ENCODE measurements at places on chromosomes 12 and 14.

DNA sequence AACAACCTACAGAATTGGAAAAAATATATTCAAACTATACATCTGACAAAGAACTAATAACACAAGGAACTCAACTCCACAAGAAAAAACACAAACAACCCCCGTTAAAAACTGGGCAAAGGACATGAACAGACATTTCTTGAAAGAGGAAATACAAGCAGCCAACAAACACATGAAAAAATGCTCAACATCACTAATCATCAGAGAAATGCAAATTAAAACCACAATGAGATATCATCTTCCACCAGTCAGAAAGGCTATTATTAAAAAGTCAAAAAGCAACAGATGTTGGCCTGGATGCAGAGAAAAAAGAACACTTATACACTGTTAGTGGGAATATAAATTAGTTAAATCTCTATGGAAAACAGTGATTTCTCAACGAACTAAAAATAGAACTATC lies 82.6 kb upstream of the CCDC91 start:
- no peak for ATAC-seq

DNA sequence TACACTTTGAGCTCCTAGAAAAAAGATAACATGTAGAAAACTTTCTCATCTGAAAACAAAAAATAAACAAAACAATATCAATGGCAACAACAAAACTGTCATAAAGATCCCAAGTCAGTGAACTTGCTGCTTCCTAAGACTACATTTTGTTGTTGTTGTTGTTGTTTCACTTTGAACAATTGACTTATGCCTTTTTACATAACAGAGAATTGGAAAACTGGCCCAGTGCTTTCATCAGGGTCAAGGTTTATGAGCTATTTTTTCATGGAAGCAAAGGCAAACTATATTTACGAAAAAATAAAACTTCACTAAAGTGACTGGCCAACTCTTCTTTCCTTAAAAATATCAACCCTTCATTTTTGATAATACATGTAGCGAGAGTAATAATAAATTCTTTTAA lies 6.3 kb downstream of the DCN start:
- ATAC-seq: no peak

- ATAC-seq: peak; percentile 86
Observed at GRCh38 chr14:55077170-55078151, 26.0 kb downstream of the MAPK1IP1L start.

DNA sequence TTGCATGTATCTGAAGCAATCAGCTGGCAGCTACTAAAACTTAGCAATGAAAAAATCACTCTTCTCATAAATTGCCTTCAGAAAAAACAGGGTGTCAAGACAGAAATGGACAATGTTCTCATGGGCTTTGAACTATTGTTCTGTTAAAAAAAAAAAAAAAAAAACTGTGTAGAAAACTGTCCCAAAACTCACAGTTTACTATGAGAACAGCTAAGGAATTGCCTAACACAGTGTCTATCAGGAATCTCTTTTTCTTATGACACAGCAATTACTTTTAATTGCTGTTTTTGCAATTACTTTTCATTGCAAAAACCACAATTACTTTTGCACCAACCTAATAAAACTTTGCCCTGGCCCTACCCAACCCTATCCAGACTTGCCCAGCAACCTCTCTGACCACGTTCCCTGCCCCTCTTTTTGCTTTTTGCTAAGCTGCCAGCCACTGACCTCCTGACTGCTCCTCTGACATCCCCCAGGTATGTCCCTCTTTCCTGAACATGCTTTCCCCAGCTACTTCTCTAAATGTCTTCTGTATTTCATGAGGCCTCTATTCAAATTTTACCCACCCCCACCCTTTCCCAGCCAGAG lies 68.0 kb upstream of the SLCO1C1 start:
- no peak for ATAC-seq

GRCh38 chr14:80364816-80365215 lies 153.5 kb upstream of the DIO2 start:
- no peak for ATAC-seq

DNA sequence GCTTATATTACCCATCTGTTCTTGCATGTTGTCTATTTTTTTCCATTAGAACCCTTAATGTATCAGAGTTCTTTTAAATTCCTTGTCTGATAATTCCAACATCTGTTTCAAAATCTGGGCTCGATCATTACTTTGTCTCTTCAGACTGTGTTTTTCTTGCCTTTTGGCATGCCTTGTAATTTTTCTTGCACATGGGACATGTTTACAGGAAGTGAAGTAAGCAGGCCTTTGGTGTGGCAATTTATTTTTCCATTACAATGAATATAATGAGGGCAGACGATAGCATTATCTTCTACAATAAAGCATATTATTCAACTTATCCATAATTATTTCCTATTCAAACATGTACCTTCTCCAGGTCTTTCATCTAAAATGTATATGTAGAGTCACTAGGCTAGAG lies 48.3 kb downstream of the STXBP6 start:
- ATAC-seq: no peak

- no peak for ATAC-seq
Observed at GRCh38 chr14:30882431-30882830, 8.1 kb downstream of the COCH start.

GRCh38 chr12:126349383-126349782 lies 1284.1 kb downstream of the AACS start:
- ATAC-seq: no peak

DNA sequence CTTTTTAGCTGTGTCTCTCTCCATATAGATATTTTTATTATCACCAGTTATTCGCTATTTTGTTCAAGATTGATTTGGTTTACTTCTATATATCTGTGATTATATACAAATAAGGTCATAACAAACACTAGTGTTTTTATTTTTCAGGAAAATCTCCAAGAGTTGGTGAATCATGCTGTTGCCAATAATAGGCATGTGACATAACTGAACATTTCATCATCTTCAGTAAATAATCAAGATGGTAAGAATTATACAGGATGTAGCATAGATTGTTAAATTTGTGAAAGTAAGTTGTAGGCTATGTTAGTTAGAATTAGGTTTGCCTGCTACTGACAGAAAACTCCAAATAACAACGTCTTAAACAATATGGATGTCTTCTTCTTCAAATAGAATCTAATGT lies 240.9 kb upstream of the PDE3A start:
- ATAC-seq: no peak

DNA sequence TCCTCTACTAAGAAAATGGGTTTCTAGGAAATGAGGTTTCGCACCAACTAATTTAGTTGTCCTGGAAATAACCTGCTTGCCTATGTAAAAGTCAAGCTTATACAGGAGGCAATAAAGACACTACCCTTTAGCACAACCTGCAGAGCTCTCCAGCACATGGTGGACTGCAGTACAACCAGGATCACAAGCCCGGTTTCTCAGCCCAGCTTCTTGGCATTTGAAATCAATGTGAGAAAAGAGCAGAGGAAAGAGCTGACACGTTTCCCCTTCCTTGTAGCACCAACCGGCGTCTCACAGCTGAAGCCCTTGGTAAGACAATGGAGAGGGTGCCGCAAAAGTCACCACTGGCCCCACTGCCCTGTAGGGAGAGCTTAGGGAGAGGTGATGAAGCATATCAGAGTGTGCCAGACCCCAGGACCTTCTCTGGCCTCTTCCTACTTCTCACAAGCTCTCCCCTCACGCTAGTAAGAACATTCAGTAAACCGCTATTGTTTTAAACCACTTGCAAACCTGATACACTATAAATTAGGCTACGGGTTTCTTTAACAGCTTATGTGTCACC lies 8.6 kb downstream of the SPTLC2 start:
- ATAC-seq: peak; percentile 53

GRCh38 chr12:68406134-68406576 lies 74.0 kb upstream of the MDM1 start:
- ATAC-seq: no peak

- ATAC-seq: peak; percentile 8
Observed at GRCh38 chr14:99192028-99192621, 79.9 kb downstream of the BCL11B start.

DNA sequence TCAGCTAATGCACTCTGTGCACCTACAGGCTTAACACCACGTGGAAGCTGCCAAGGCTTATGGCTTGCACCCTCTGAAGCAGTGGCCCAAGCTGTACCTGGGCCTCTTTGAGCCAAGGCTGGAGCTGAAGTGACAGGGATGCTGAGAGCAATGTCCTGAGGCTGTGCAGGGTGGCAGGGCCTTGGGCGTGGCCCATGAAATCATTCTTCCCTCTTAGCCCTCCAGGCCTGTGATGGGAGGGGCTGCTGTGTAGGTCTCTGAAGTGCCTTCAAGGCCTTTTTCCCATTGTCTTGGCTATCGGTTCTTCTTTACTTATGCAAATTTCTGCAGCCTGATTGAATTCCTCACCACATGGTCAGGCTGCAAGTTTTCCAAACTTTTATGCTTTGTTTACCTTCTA lies 47.4 kb upstream of the TMTC1 start:
- no peak for ATAC-seq

DNA sequence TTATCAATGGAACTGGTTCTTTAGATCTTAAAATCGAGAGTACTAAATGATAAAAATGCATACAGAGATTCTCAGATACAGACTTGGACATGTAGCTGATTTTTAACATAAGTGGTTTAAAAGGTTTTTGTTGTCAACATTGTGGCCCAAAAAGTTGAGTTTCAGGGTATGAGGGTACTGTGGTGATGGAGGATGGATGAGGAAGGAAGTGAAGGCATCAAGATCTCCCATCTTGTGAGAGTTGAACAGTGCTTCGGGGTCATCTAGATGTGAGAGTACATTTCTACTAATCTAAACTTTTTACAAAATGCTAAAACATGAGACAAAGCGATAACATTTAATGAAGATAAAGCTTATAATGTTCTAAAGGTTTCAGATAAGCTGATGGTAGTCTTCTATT lies 452.6 kb downstream of the PCNX1 start:
- no peak for ATAC-seq

DNA sequence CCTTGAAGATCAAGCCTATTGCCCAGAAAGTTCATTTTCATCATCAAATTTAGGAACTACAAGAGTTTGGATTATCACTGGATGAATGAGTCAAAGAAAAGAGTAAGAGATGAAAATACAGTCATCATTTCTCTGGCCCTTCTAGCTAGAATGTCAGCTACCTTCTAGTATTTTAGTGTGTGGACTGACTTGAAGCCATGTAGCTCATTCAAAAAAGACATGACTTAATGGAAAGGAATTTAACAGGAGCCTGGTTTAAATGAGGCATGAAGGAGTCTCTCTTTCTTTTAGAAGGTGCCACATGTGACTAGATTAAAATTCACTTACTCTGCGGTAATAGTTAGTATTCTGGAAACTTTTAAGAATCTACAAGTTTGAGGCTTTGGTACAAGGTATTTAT lies 7.1 kb downstream of the PTHLH start:
- ATAC-seq: no peak

DNA sequence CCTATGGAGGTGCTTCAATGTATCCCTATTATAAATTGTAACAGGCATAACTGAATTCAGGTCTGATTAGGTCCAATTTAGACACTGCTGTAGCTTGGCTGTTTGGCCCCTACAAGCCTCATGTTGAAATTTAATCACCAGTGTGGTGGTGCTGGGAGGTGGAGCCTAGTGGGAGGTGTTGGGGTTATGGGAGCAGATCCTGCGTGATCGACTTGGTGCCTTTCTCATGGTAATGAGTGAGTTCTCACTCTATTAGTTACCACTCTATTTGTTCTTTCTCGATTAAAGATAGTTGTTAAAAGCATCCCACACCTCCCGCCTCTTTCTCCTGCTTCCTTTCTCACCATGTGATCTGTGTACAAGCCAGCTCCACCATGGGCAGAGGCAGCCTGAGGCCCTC lies 122.1 kb downstream of the FOXA1 start:
- no peak for ATAC-seq

- ATAC-seq: no peak
Observed at GRCh38 chr14:55146425-55146824, 17.4 kb downstream of the LGALS3 start.

DNA sequence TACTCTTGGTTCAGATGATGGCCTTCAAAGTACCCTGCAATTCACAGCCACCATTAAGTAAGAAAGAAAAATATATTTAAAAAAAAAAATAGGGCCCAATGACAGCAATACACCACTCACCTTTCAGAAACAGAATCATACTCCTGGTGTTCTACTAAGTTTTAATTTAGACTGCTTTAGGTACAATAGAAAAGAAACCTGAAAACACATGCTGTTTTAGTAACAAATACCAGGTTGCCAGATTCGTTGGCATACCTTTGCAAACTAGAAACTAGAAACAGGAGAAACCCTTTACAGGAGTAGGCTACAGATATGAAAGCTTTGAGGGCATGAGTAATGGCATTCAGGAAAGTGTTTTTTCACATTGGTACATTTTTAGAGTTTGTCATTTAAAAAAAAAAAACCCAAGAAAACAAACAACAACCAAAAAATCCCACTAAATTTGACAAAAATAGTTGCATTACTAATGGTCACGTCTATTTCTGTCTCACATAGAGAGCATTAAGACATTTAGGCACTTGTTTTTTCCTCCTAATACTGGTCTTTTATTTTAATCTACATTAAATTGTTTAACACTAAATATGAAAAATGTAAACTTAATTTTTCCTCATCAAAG lies 4.0 kb downstream of the SIX1 start:
- peak; percentile 32 for ATAC-seq

DNA sequence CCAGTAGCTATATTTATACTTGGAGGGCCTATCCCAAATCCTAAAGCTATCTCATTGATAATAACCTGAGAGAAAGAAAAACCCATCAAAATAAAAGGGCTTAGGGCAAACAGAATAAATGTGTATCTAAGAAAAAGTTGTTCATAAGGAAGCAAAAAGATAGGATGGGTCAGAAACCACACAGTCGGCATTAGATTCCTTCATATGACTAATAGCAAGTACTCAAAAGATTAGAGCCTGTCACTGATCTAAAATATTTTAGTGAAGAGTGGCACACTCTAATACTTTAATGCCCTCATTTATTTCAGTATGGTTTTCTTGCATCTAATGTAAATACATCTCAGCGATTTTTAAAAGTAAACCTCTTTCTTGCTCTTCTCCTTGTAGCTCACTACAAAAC lies 17.1 kb upstream of the NAV3 start:
- no peak for ATAC-seq

GRCh38 chr12:2589381-2589780 lies 205.4 kb upstream of the FKBP4 start:
- no peak for ATAC-seq

- ATAC-seq: no peak
Observed at GRCh38 chr14:55864890-55865655, 253.1 kb upstream of the PELI2 start.

DNA sequence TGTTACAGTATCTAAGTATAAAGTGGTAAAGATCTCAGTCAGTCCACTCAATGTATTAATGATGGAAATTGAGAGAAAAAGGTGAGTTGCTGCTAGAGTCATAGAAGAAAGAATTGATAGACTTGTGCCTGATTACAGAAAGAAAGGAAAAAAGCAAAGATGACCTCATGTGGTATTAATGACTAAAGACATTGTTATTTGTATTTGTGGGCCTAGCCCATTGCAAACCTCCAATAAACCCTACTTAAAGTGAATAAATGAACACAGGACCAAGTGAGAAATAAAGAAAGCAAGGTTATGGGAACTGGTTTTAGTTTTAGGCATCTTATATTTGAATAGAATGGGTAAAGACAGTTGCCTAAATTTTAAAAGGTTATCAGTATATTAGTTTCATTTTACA lies 105.5 kb downstream of the SYT1 start:
- no peak for ATAC-seq

Measured in activated T-helper 17 cell treated with anti-CD3 and anti-CD28 coated beads, Interleukin-2, amount 50 U/mL, for 72 hours (primary cell).